Left forelimb (tissue), 1 donor: ENCODE measurements at places on chromosomes 11 and 22.

DNA sequence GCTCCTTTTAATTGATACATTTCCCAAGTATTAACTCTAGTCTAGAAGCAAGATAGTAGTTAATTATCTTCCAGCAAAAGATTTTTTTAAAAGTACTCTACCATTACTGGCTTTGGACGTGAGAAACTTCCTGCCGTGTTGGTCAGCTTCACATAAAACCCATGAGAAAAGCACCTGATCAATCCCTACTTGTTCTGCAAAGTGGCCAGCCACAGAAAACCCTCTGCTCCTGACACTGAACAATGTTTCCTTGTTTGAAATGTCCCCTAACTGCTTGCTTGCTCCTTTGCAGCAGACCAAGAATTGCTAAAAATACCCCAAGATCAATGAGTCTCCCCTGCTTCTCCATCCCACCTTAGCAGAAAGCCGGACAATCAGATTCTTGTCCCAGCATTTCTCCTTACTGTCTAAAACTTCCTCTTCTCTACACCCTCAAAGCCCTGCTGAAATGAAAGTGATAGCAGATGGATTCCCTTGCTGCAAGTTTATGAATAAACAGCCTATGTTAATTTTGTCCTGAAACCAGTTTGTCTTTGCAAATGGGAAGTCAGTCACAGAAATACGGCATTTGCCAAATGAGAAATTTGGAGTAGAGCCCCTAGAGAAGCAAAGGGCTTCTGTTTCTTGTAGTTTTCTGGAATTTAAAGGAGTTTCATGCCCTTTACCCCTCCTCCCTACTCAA is 207.1 kb upstream of the ARHGAP20 start:
- no peak for DNase-seq

DNA sequence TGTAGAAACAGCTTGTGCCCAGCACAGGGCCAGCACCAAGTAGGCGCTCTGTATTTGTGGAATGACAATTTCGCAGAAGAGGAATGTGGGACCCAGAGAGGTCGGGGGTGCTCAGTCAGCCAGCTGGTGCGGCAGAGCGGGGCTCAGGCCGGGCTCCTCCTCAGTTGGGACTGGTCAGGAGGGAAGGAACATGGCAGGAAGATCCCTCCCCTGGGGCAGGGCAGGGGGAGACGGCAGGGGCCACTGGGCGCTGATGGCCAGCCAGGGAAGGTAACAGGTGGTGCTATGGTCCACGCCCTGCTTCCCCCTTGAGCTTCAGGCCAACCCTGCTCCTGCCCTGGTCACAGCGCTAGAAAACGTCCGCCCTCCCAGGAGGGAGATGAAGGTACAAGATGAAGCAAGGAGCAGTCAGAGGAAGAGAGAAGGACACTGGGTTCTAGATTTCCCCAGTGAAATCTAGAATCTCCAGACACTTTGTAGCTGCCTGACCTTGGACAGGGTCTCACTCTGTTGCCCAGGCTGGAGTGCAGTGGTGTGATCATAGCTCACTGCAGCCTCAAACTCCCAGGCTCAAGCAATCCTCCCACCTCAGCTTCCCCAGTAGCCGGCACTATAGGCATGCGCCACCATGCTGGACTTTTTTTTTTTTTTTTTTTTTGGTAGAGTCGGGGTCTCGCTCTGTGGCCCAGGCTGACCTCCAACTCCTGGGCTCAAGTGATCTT is 13.5 kb upstream of the SPI1 start:
- DNase-seq = no peak

- DNase-seq = no peak
Observed at GRCh38 chr11:6681505-6681904, 1.6 kb downstream of the MRPL17 start.

- DNase-seq = no peak
Observed at GRCh38 chr22:38725900-38726655, 20.3 kb downstream of the GTPBP1 start.

DNA sequence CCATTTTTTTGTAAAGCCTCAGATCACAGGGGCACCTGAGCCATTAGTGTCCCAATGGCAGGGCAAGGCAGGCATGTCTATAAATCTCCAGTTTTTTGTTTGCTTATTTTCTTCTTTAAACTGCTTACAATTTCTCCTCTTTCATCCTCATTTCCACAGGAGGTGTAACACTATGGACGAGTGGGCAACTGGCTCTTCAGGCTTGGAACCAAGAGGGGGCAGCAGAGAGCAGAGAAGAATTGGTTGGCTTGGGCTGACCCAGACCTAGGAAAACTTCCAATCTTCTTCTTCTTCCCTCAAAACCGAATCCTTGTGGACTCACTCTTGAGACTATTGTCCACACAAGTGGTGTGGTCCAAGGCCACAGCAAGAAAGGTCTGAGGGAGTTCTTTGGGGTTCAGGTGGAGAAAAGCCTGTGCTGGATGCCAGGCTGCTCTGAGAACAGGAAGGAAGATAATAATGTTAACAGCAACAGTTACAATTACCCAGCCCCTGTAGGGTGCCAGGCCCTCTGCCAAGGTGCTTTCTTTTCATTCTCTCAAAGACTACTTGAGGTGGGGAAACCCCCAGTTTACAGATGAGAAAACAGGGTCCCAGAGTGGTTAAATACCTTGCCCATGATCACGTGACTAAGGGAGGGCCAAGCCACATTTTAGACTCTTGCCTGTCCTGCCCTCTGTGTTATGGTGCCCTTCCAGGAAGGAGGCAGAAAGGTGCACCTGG is 70.7 kb upstream of the E2F8 start:
- DNase-seq = no peak

DNA sequence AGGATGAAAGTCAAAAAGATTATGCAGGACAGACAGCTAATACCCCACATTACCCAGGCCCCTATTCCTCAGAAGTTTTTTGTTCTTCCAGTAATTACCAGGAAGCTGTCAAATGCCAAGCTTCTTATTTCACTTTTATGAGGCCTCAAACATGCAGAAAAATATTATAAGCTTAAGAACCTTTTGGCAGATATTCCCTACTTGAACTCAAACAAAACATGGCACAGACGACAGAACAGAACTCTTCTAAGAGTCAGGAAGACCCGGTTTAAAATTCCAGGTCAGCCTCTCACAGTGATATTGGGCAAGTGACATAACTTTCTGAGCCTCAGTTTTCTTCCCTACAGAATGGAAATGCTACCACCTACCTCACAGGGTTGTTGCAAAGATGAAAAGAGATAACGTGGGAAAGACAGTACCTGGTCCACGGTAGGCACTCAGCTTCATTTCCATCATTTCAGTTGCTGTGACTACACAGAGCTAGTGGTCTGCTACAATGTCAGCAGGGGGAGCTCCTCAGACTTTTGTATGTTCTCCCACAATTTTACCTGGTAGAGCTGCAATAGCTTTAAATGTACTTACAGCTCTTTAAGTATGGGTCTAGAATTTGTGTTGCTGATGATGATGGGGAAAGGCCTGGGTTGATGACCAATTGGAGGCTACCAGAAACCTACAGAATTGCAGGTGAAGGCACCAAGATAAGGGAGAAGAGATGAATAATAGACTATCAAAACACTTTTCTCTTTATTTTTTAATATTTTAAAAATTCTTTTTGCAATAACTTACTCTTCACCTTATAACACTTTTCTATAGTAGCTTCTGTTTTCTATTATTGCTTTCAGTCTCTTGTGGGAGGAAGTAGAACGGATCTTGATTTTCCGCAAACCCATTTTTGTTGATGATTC is 98.3 kb upstream of the CHRM4 start:
- no peak for DNase-seq

DNA sequence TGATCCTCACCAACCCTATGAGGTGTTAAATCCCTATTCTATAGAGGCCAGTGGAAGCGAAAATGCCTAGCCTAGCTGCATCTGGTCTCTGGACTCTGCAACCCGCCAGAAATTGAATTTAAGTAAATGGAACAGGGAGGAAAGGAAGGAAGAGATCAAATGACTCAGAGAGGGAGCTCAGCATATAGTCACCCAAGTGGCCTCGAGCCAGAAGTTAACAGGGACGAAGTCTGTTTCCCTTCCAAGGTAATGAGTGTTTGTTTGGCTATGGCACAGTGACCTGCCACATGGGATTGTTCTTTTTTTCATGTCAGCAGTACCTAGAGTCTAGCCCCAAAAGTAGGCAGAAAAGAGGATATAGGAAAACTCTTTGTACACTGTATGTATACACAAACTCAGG is 66.3 kb downstream of the PAK1 start:
- DNase-seq = no peak

- peak; percentile 80 for DNase-seq
Observed at GRCh38 chr11:36376888-36377758, 81.0 kb downstream of the PRR5L start.

GRCh38 chr22:19383292-19383691 is 48.2 kb downstream of the HIRA start:
- DNase-seq = no peak

GRCh38 chr11:34072832-34073231 is 21.3 kb downstream of the CAPRIN1 start:
- DNase-seq = no peak

DNA sequence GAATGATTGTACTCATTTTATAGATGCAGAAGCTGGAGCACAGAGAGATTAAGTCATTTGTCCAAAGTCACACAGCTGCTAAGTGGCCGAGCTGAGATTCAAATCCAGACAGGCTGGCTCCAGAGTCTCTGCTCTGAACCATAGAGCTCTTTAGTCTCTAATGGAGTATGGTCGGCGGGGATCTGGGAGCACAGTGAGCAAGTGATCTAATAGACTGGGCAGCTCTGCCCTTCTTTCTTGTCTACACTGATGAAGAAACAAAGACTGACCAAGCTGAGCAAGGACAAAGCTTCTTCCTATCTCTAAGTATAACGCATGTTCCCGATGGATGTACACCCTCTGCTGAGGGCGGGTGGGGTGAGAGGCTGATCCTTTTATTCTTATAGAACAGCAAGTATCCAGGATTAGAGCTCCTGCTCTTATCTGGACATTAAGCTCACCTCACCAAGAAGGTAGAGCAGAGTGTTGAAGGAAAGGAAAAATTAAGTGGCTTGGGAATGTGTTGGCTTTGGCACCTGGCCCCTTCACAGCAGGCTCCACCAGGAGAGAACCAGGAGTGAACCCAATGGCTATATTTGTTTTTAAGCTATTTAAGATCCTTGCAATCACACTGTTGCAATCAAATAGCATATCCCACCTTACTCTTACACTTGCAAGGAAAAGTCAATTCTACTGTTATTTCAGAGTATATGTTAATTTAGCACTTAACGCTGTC is 68.7 kb downstream of the ETS1 start:
- DNase-seq = no peak

- no peak for DNase-seq
Observed at GRCh38 chr11:61868571-61869428, 22.5 kb downstream of the FADS3 start.

DNA sequence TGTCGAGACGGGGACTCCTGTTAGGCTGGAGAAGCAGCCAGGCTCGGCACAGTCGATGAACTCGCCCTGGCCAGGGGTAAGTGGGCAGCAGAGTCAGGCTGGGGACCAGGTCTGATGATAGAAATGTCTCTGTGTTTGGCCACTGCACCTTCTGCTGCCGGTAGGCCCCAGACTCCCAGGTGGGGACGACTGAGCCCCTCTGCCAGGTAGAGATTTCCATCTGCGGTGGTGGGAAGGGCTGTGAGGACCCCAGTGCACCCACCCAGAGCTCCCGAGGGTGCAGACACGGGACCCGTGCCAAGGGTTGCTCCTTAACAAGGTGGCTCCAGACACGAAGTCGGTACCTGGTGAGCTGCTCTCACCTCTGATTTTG is 862.5 kb downstream of the TBC1D22A start:
- DNase-seq = no peak

GRCh38 chr11:66875378-66875777 is 18.5 kb downstream of the LRFN4 start:
- no peak for DNase-seq

DNA sequence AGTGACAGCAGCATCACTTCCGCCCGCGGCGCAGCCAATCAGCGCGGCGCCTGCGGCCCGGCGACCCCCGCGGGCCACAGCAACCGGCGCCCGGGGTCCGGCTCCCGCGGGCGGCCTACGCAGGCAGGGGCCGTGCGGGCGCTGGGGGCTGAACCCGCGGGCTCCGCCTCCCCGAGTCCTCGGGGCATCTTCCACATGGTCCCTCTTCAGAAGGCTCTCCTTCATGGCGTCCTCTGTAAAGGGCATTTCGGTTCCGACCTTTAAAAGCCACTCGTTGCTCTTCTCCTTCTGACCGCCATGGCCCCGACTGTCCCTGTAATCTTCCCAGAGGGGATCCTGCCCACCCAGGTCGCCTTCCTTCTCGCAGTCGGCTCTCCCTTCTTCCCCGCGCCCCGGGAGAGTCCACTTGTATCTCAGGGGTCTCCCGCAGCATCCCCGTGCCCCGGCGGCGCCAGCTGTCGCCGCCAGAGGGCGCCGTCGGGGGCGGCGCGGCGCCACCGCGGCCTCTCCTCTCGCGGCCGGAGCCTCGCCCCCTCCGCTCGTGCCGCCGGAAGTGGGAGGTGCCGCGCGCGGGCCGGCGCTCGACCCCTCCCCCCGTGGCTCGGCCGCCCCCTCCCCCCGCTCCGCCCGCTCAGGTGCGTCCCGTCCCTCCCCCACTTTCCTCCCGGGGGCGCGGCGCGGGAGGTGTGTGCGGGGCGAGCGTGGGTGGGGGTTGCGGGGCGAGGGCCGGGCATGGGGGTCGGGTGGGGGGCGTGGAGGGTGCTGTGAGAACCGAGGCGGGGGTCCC is at the start of gene RNF214:
RNF214 (plus strand) TSS at position 580 of the 787 bp plus-strand sequence. CDS start 1,602 bp downstream, outside the sequence.
- peak; percentile 93 for DNase-seq

- no peak for DNase-seq
Observed at GRCh38 chr11:47649276-47649675, 6.9 kb upstream of the MTCH2 start.

DNA sequence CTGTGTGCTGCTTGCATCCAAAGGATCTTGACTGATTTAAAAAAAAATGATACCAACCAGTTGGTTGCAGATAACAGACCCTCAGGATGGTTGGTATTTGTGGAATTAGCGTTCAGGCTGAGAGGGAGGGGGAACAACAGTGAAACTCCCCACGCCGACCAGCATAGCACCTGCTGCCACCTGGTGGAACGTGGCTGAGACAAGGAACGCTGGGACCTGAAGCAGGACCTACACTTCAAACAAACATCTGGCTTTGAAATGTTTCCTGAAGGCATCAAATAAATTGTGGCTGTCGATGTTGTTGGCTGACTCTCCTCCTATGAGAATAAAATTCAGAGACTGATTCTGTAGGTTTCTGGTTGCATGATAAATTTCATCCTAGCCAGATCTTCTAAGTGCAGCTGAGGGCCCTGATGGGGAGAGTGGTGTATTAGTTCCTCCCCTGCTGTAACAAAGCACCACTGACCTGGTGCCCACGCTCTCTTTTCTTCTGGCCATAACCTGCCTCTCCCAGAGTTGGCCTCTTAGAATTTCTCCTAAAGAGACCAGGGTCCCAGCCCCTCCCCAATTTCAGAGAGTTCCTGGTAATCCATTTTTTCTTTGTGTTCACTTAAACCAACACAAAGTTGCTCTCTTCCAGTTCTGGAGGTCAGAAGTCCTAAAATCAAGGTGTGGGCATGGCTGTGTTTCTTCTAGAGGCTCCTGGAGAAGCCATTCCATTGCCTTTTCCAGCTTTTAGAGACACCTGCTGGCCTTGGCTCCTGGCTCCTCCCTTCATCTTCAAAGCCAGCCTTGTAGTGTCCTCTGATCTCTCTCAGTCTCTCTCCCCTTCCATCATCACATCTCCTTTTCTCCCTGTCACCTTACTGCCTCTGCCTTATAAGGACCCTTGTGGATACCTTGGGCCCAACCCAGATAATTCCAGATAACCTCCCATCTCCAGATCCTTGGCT is 17.3 kb downstream of the APOL2 start:
- DNase-seq = peak; percentile 46
